CD8-positive, alpha-beta memory T cell (primary cell): ENCODE measurements at places on chromosomes 4 and X. TPM values are rescaled to one million over a fixed set of nuclear protein-coding genes. Genes with fewer than 3 reads are reported as not detected.

GRCh38 chr4:55018521-55018920, 106.9 kb downstream of the KDR start:
- no peaks in the 10 kb centered on the region for H3K4me1 ChIP-seq
- H3K4me3 ChIP-seq = no peak overlapping the region
- H3K27ac ChIP-seq = no peak overlapping the region
- no peaks in the 10 kb centered on the region for H3K27me3 ChIP-seq
- DNase-seq = no peak
- no peaks in the 10 kb centered on the region for H3K36me3 ChIP-seq

- no peaks in the 10 kb centered on the region for H3K36me3 ChIP-seq
- no peak overlapping the region for H3K27ac ChIP-seq
- peaks cover 90% of the 10 kb centered on the region for H3K4me1 ChIP-seq
Observed at GRCh38 chrX:136635235-136635634, 12.7 kb upstream of the CD40LG start.

- peaks cover 9% of the 10 kb centered on the region for H3K4me1 ChIP-seq
- peaks cover 6% of the 10 kb centered on the region for H3K36me3 ChIP-seq
- no peaks in the 10 kb centered on the region for H3K27me3 ChIP-seq
- peak; percentile 58 for DNase-seq
- H3K27ac ChIP-seq = peak overlapping the region; percentile 9
Observed at GRCh38 chrX:101415180-101416145, 7.4 kb downstream of the HNRNPH2 start.

The LEF1 gene
- total RNA-seq = 53.2 TPM

The FAM241A gene
- total RNA-seq = 7.4 TPM
